Activated naive CD4-positive, alpha-beta T cell treated with anti-CD3 and anti-CD28 coated beads, Interleukin-2, amount 10 ng/mL, durations not matched to agents 5 hours and 36 hours (primary cell): ENCODE measurements at places on chromosomes 12 and 14. TPM values are rescaled to one million over a fixed set of nuclear protein-coding genes. Genes with fewer than 3 reads are reported as not detected.

The PPP1R36 gene
- total RNA-seq, result not detected

The LRTM2 gene
- total RNA-seq, result not detected

The NTN4 gene
- total RNA-seq, result not detected

The ATL1 gene
- 1.2 TPM for total RNA-seq

The GPD1 gene
- 0.20 TPM for total RNA-seq

The SLC7A8 gene
- total RNA-seq, result 0.22 TPM

The SLCO1B1 gene
- total RNA-seq, result not detected
